ENCODE measurements at places on chromosomes 2 and 18.

- no peak for DNase-seq
These were observed 1134.9 kb upstream of the FAM98A start for GRCh38 chr2:34734042-34734441.

DNA sequence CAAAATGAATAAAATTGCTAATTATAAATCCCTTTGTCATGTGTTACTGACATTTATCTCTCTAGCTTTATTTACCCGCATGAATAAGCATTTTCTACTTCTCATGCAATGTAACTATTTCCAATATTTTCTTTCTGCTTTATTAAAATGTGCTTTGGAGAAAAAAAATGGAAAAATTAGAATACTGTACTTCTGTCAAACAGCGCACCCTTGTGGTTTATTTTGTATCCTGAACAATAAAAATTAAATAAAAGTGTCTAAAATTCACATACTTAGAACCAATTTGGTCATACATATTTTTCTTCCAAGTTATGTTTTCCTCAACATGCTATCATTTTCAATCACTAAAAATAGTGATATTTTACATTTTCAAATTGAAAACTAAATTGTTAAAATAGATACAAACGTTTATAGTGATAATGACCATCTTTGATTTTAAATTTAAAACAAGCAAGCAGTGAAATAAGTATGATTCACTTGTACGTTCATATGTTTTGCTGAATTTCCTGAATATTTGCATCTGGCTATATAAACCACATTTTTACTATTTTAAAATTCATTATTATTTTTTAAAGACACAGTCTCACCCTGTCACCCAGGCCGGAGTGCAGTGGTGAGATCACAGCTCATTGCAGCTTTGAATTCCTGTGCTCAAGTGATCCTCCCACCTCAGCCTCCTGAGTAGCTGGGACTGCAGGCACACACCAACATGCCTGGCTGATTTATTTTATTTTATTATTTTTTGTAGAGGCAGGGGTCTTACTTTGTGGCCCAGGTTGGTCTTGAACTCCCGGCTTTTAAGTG lies 95.9 kb upstream of the GRB14 start:
- no peak for DNase-seq

DNA sequence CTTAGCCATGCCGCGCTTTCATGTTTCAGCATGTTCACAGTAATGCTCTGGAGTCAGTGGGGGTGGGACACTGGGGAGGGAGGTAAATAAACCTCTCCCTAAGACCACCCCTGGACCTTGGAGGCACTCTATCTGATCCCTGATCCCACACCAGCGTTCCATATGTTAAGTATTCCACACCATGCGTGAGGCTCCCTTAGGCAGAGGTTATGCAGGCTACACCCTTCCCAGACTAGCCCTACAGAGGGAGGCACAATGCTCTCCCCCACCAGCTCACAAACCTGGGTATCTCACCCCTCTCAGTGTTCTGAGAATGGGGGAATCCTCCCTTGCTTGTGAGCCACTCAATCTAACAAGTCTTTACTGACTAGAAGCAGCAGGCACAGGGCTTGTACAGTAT lies 1610.4 kb upstream of the ZEB2 start:
- no peak for DNase-seq

GRCh38 chr2:132038179-132038882 lies 123.4 kb downstream of the ANKRD30BL start:
- peak; percentile 2 for DNase-seq

DNA sequence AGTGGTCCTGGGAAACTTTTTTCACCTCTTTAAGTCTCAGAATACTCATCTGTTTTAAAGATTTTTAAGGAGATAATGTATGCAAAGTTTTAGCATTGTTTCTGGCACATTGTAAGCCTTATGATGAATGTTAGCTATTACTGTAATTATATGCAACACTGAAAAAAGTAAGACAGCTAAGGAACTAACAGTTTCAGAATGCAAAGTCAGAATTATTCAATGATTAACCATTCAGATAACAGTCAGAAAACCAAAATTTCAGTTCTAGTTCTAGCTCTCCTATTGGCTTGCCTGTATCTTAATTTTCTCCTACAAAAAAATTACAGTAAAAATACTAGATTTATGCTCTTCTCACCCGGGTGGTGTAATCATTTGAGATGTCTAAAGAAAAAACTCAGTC lies 101.1 kb downstream of the SLC4A10 start:
- DNase-seq: no peak

- DNase-seq: no peak
These were observed 189.9 kb upstream of the NDUFV2 start for GRCh38 chr18:8912348-8913326.

- DNase-seq: no peak
These were observed 177.3 kb downstream of the ERBB4 start for GRCh38 chr2:212361174-212361756.

- DNase-seq: no peak
These were observed 3.3 kb upstream of the SLC23A3 start for GRCh38 chr2:219173176-219173575.

DNA sequence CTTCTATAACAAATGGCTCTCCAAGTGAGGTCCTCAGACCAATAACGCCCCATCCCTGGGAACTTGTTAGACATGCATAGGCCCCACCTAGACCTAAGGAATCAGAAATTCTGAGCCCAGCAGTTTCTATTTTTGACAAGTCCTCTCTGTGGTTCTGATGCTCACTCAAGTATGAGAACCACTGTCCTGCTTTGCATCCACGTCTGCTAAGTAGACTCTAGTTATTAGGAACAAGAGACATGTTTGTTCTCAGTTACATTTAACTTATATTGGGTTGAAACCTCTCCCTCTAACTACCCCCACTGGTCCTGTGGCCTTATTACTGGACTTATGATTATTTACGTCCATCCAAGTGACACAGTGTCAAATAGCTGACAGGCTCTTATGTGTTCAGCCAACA lies 70.3 kb downstream of the TMEM17 start:
- no peak for DNase-seq

- DNase-seq: no peak
These were observed 57.5 kb upstream of the AGPS start for GRCh38 chr2:177334940-177335543.

DNA sequence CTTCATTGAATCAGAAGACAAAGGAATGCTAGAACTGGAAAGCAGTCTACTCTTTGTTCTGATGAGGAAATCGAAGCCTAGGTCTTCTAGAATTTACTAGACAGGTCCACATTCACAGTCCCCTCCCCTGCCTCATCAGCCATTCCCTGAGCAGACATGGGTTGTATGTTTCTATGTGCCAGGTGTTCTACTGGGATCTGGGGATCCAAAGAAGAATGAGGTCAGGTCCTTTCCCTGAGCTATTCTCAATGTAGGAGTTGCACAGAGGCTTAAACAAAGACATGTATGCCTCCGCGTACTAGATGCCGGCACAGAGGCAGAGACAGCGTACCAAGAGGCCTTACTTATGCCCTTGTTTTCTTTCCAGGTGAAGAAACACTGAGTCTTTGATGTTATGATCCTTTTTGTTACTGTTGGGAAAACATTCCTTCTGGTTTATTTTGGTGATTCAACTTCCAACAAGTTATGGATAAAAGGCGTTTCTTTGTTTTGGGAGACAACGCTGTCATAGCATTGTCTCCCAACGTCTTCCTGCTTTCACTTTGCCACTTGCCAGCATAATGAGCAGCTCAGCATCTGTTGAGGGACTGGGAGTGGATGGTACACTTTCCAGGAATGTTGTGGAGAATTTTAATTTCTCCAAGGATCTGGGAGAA lies 174.4 kb downstream of the ALPK2 start:
- DNase-seq: no peak

DNA sequence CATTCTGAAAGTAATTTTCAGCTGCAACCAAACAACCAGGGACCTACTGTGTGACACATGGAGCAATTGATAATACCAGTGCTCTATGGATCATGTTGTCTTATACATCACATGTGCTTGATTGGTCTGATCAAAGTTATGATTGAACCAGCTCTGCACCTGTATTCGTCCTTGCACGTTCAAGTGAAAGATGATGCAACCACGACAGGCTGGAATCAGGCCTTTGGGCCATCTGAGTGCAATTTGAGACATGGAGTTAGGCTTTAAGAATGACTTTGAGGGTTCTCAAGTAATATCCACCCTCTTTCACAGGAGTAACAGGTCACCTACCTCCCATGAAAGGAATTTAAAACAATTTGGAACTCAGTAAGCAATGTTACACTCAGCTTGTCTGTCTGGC lies 165.2 kb downstream of the SLC8A1 start:
- DNase-seq: no peak
